NCI-H1048 (cell line): ENCODE measurements at places on chromosomes 6 and 20.

- no peak for DNase-seq
Measured at GRCh38 chr6:166499350-166500163, 86.9 kb downstream of the RAMACL start.

- DNase-seq, result no peak
Measured at GRCh38 chr6:132569170-132569569, 952 bp upstream of the TAAR6 start.

GRCh38 chr20:64148581-64148980, 15.7 kb upstream of the MYT1 start:
- no peak for DNase-seq

DNA sequence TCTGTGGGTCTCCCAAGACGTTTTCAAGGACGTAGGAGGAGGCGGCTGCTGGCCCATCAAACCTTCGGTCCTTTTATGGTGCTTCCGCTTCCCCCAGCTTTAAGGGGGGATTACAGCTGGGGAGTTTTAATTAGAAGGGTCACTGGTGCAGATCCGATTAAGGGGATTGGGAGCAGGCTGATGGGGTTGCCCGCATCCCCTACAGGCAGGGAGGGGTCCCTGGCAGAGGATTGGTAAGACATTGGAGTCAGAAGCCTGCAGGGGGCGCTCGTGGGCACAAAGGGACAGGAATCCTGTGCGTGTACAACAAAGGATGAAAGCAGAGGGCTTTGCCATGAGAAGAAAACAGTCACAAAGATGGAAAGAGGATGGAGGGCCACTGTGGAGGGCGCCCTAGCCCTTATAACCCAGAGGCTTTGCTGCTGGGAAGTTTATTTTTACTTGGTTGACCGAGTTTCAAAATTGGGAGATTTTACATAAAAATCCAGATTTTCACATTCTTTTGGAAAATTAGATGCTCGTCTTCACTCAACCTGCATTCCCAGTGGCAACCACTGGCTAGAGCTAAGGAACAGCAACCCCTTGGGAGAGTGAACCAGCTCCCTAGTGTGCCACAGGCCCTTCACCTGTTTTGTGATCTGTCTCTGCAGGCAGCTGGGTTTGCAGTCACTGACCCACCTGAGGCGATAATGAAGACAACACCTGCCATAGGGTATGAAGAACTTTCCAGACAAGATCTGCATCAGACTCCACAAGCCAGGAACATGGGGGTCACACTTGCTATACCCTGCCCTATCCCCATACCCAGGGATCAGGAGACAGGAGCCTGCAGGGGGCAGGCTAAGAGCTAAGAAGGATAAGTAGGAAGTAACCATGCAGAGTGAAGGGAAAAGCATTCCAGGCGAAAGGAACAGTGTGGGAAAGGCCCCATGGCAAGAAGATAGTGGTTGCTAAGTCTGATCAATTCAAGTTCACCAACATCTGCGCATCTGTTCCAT, 97.7 kb downstream of the KCNB1 start:
- no peak for DNase-seq
